Left lung (tissue), 14 donors: ENCODE measurements at places on chromosomes 7 and 10.

DNA sequence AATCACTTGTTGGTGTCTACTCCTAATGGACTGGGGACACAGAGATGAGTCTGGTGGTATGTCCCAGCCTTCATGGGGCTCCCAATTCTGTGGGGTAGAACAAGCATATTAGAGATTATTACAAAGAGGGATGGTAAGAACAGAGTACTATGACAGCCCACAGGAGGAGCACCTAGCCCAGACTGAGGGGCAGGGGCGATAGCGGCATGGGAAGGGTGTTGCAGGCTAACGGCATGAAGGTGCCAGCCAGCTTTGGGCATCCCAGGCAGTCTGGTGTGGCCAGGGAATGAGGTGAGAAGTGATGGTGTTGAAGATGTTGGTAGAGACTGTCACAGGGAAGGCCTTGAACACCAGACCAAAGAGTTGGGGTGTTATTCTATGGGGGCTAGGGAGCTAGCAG, 280.0 kb downstream of the RPS24 start:
- no peak for DNase-seq

DNA sequence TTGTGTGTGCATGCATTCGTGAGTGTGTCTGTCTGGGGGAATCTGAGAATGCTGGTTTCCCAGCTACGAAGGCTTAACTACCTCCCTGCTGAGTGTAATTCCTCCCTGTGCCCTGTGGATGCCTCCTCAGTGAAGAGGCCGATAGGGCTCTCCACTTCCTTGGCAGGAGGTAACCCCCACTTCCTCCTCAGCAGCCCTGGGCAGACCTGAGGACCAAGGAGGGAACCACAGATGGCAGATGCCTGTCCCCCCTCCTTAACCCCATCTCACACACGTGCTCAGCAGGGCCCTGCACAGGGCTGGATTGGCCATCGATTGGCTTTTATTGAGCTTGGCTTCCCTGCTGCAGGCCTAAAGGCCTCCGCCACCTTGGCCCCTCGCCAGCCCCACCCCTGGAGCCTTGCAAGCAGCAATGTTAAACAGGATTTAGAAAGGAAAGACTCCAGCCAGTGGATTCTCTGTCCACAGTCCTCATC, 45.6 kb upstream of the LRRC4 start:
- no peak for DNase-seq

- no peak for DNase-seq
Measured at GRCh38 chr7:51261950-51262795, 54.4 kb downstream of the COBL start.

DNA sequence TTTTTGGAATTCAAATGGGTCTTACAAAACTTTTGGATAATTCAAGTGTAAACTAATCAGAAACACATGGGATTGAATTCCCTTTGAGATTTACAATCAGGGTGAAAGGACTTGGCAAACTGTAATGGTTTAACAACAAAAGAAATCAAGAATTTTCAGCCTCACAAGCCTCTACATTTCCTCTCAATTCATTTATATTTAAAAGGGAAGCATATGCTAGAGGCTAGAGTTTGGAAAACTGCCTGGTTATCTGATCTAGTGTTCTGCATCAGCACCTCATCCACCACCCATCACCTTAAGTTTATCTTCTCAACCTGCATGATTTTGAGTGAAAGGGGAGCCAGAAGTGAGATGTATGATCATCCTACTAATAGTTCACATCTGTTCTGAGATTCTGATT, 120.7 kb downstream of the TES start:
- peak; percentile 68 for DNase-seq

- DNase-seq = peak; percentile 81
Measured at GRCh38 chr7:157690833-157691585, 354.2 kb downstream of the DNAJB6 start.

GRCh38 chr10:28906011-28906411, 228.7 kb downstream of the BAMBI start:
- DNase-seq = no peak

DNA sequence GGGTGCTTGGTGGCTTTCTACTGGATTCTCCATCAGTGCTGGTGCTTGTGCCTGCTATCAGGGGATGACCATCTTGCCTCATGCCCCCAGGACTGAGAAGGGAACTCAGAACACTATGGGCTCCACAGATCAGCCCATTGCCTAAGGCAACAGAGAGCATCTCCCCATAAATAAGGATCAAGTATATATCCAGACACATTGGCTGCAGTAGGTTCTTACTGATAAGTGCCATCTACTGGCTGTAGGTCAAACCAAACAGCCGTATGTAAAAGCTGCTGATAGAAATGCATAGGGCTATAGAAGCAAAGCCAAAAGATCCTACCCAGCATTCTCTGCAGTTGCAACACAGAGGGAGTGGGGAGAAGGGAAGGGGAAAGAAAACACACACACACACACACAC, 153.7 kb downstream of the CDK14 start:
- DNase-seq = no peak

DNA sequence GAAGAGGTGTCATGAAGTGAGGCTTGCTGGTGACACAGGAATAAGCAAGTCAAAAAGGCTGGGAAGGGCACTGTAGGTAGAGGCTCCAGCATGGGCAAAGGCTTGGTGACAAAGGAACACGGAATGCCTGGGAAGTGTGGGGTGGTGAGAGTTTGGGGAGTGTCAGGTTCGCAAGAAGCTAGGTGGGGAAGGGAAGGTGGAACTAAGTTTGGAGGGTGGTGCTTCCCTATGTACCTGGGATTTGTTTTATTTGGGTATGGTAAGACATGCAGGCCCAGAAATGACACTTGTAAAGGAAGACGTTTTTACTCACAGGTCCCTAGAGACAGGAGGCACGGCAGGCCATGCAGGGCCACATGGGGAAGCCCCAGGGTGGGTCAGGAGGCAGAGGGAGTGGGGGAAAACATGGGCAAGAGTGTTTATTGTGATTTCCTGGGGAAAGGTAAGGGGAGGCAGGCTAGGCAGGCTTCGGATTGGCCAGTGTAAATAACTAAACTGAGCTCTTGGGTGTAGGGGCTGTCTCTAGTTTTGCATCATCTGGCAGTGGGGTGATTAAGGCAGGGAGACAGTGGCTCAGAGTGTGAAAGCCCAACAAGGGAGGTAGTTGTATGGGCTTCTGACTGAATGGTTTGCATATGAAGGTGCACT, 52.1 kb downstream of the SH2D4B start:
- DNase-seq = no peak
